IPS-NIHi11 (cell line): ENCODE measurements at places on chromosomes 13 and 19.

GRCh38 chr19:50694815-50695145, 24.8 kb downstream of the SHANK1 start:
- DNase-seq = peak; percentile 44

DNA sequence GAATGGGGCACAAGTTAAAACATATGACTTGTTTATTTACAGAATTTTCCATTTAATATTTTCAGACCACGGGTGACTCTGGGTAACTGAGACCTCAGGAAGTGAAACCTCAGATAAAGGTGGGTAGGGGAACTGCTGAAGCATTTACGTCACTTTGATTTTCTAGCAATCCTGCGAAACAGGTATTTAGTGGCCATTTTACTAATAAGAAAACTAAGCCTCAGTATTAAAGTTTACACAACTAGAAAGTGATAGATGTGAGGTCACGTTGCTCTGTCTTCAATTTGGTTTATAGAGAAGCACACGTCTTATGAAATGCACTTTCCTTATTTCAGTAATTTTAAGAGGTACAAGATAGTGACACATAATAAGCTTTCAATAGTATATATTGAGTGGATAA, 402.8 kb downstream of the FGF9 start:
- DNase-seq = no peak

DNA sequence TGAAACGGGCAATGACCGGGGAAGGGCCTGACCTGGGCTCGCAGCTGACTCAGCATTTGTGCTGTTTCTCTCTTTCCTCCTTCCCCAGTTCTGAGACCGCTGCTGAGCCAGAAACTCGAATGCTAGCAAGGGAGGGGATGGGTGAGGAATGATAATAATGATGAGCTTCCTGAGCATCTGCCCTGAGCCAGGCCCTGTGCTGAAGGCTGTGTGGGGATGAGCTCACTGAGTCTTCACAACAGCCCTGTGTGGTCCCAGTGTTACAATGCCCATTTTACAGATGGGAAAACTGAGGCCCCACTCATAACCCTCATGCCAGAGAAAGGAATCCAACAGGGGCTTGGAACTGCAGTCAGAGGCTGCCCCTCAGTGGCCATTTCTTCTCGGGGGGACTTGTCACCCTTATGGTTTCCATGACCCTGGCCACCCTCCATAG, 8.1 kb downstream of the SULT2B1 start:
- peak; percentile 14 for DNase-seq

GRCh38 chr13:50709058-50709457, 134.4 kb downstream of the DLEU7 start:
- DNase-seq = no peak

DNA sequence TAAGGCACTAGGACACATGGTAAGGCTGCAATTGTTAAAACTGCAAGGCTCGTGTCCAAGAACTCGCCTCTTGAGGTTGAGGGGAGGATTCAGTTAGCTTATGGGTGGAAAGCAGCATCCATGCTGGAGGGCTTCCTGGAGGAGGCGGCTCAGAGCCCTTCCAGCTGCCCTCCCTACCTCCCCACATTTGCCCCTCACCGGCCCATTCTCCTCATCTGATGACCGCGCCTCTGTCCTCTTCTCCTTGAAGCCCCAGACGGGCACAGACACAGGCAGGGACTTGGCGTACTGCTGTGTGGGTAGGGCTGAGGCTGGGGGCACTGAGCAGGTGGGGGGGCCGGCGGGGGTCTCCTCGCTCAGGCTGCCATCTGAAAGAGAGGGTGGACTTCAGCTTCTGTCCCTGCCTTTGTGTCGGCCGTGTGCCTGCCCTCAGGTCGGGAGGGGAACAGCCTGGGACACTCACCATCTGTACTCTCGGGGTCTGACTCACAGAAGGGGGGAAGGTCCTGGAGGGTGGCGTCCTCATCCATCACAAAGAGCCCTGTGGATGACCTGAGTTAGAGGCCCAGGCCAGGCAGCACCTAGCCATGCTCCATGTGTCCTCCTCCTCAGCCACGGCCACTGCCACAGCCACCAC, 4.1 kb upstream of the PNKP start:
- no peak for DNase-seq

DNA sequence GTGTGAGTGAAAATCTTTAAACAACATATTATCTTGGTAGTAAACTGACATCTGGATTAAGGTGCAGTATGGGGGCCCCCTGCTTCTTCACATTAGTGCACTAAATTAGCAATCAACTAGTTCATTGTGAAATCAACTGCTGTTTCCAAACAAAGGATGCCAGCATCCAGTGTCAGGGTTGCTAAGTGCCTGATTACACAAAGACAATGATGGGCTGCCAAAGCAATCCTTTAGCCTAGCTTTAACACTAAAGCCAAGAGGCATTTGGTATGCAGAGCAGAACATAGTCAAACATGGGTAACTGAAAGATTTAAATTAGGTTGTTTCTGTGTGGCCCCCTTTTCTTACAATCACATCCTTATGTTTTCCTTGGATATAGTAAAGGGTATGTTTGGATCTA, 543.1 kb upstream of the SLITRK5 start:
- DNase-seq = peak; percentile 72

- DNase-seq = peak; percentile 68
These were observed 81.2 kb downstream of the COL4A2 start for GRCh38 chr13:110388108-110388943.

DNA sequence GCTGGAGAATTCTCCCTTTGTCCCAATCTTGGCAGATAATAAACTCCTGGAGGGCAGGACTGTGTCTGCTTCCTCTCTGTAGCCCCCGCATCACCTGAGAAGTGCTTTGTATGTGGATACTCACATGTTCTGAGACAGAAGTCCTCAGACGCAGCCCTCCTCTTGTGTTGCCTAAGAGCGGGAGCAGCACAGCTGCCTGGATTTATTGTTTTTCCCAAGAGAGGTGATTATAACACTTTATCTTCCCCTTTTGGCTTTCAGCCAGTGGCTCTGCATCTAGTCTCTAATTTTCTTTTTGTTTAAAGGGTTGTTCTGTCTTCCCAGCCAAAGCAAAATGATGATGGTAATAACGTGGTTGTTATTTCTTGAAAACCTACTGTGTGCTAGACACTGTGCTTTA, 36.1 kb downstream of the OLFM4 start:
- DNase-seq = no peak

DNA sequence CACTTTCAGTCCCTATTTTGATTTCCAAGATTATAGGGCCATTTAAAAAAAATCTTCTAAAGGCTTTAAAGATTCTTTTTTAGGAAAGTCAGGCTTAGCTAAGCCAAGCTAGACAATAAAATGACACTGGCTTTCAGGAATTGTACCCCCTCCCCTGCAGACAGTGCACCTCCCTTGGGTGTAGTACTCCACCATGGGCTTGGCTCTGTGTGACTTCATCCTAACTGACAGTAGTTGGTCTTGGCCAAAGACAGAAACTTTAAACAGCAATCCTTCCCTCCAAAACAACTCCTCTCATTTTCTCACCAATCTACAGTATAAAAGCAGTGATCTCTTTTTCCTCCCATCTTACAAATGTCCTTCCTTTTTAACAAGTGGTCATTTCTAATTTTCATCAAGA, 283.0 kb downstream of the DNAJC15 start:
- no peak for DNase-seq

- DNase-seq = no peak
These were observed 105.3 kb downstream of the RGCC start for GRCh38 chr13:41562541-41563178.

DNA sequence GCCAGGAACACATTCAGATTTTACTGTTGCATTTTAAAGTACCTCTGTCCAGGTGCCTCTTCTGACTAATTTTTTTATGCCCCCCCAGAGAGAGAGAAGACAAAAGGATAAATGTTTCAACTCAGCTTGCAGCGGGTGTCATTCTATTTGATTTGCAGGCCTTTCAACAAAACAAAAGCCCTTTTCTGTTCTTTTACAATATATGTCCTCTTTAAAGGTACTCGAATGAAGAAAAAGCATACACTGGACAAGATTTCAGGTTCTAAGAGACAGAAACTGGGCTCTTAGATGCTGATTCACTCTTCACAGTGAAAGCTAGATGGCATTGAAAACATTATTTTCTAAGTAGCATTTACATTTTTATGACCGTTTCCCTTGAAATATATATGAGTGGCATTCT, 2.9 kb upstream of the FRY start:
- no peak for DNase-seq

DNA sequence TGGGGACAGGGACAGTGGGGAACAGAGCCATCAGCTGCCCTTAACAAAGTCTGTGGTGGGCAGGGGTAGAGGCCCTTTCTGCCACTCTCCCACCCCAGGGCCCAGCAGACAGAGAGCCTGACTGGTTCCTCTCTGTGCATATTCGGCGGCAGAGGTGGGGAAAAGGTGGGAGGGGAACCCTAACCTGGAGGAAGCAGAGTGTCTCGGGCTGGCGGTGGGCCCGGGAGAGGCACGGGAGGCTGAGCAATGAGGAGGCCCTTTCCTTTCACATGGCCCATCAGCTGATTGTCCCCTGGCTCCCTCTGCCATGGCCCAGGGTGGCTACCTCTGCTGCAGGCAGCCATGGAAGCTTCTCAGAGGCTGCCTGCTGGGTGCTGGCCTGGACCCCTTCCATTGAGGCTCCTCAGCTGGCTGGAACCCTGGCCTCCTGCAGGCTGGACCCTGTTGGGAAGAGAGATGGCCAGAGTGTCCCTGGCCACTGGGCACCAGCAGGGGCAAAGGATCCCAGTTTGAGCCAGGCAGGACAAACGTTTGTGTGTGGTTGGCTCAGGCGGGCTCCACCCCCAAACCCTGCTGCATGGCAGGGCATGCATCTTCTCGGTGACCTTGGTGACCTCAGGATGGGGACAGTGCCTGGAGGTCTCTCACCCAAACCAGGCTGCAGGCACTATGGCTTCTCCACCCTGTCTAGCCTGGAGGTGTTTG, 202.8 kb upstream of the ZNF536 start:
- DNase-seq = no peak

DNA sequence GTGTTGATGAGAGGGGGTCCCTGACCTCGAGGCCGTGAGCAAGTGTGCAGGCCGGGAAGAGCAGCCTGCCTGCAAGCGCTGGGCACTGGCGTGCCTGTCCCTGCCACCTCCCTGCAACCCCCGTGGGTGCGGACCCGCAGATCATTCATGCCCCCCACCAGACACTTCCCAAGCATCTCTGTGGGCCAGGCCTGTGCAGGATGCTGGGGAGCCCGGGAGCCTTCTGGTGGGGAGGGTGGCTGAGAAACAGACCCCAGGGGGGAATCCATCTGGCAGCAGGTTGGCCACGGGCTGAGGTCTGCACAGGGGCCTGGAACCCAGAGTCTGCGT, 18.4 kb upstream of the CACTIN start:
- DNase-seq = no peak

- DNase-seq = no peak
These were observed 8.3 kb downstream of the MAB21L1 start for GRCh38 chr13:35468195-35468594.

- no peak for DNase-seq
These were observed 3.5 kb upstream of the TEX26 start for GRCh38 chr13:30928978-30929377.

- peak; percentile 82 for DNase-seq
These were observed 55.8 kb downstream of the ZNF93 start for GRCh38 chr19:19956434-19957075.

DNA sequence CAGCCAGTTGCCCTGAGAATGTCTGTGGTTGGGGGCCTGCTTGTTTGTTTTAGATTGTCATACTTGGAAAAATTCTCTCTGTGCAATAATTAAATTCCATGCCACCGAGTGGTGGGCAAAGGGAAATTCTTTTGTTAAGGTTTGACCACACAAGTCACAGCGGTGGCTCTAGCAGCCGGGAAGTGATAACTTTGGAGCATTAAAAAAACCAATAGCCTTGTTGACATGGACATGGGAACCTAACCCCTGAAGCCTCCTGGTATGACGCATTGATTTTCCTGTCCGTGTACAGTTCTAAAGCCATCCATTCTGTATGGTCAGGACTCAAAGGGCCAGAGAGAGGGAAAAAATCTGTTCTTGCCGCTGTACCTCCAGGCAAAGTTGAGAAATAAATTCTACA, 384.9 kb upstream of the ZNF507 start:
- no peak for DNase-seq

- DNase-seq = peak; percentile 7
These were observed 8.3 kb downstream of the PIAS4 start for GRCh38 chr19:4015705-4016402.

DNA sequence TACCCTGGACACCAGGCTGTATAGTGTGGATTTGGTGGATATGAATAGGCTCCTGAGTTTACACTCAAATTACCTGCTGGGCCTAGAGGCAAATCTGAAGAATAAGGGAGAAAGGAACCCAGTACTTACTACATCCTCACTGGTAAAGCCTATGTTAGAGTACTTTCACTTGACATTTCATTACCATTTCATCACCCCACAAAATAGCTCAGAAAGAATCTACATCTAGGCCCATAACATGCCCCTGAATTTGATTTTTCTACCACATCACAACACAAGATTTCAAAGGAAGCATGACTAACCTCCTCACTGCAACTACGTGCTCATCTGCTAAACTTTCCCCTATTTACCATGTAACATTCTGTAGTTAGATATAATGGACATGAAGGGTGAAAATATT, 43.3 kb downstream of the VWA8 start:
- no peak for DNase-seq

GRCh38 chr13:77476456-77476855, 59.0 kb upstream of the SCEL start:
- no peak for DNase-seq

DNA sequence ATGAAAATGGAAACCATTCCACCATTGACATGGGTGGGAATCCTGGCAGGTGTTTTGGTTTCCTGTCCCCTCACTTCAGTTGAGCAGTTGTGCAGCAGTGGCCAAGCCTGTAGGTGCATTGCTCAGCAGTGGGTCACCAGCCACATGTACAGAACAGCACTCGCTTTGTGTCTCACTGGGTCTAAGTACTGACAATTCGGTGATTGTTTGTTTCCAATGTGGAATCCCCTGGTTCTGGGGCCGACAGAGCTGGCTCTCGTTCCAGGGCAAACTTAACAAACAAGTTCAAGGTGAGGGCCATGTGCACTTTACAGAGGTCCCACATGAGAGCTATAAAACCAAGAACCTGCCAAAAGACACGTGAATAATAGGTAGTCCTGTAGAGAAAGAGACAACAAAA, 54.1 kb upstream of the SPATA13 start:
- no peak for DNase-seq

GRCh38 chr13:37194428-37194861, 89.0 kb upstream of the CSNK1A1L start:
- DNase-seq = no peak

- DNase-seq = no peak
These were observed 5.2 kb upstream of the F10 start for GRCh38 chr13:113117335-113117872.

- no peak for DNase-seq
These were observed 9.5 kb downstream of the GAS6 start for GRCh38 chr13:113854238-113855011.
